ENCODE measurements at places on chromosomes 1 and 21. TPM values are rescaled to one million over a fixed set of nuclear protein-coding genes. Genes with fewer than 3 reads are reported as not detected.

- no peak for DNase-seq
Observed at GRCh38 chr1:19655718-19656080, 9.0 kb upstream of the HTR6 start.

C1orf232 gene
- total RNA-seq = not detected

DNA sequence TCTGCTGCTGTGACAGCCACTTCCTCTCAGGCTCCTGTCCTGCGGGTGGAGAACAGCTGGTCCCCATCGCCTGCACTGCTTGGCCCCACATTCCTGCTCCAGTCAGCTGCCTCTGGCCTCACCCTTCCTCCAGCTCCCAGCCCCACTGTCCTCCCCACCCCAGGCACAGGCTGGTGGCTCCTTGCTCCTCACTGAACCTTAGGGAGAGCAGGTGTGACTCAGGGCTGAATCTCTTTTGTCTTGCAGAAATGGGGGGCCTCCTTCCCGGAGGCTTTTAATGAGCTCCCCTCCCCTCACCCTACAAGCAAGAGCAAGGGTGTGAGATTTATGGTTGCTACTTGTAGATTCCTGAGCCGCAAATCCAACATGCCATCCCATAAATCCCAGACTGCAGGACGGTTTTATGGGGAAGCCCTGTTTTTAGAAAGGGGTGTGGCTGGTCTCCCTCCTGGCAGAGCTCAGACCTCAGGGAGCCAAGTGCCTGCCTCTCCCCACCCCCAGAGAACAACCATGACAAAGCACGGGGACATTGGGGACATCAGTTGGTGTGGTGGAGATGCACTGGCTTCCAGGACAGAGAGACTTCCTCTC is 15.2 kb downstream of the CDK18 start:
- DNase-seq = no peak

DNA sequence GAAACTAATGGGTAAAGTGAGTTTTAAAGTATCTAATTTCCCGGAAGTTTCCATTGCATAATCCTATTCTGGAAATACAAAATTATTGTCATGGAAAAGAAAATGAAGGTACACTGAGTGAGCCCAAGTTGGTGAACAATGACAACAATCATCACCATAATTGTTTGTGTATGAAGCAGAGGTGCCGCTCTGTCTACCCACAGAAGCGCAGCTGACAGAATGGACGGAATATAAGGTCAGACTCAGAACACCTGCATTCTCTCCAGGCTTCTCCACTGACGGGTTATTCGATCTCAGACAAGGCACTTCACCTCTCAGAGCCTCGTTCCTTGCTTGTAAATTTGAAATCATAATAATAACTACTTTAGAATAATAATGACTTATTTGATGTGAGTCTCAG is 99.1 kb upstream of the NGF start:
- DNase-seq = no peak

TMEM61 gene
- total RNA-seq = not detected

GRCh38 chr1:204829133-204829825 is 41.4 kb upstream of the NFASC start:
- DNase-seq = no peak

DNA sequence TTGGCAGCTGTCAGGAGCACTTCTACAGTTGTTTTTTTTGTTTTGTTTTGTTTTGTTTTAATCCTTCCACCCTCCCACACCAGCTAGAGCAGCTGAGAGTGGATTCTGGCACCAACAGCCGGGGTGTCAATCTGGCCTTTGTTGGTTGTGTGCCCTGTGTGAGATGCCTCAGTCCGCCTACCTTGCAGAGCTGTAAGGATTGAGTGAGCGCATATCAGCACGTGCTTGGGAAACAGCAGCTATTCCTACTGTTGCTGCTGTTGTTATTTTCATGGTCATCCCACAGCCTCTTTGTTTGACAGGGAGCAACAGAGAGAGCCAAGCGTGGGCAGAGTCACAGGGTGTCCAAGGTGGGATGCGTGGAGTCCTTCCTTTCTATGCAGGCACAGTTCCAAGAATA is 50.4 kb downstream of the PGBD5 start:
- no peak for DNase-seq

- no peak for DNase-seq
Observed at GRCh38 chr1:231878737-231879136, 252.1 kb downstream of the DISC1 start.

Measured in activated T-helper 1 cell treated with anti-CD3 and anti-CD28 coated beads, Interleukin-12 subunit alpha, Interleukin-12 subunit beta, Interleukin-2, Interleukin-4 antibody, amounts not matched to agents 30 ng/mL and 10 ng/mL and 1 ng/mL, durations not matched to agents 14 hours and 24 hours and 36 hours (primary cell).